ENCODE measurements at places on chromosomes 6 and 20. TPM values are rescaled to one million over a fixed set of nuclear protein-coding genes. Genes with fewer than 3 reads are reported as not detected.
A peak's percentile ranks its signal among the peaks of the same experiment; 100 is the strongest.

GRCh38 chr20:57493091-57493615 lies 31.8 kb downstream of the CTCFL start:
- DNase-seq: no peak

C6orf132 gene
- total RNA-seq: 64.0 TPM

GRCh38 chr20:44112889-44113617 lies 73.9 kb downstream of the JPH2 start:
- no peak for DNase-seq

- DNase-seq: no peak
Measured at GRCh38 chr20:62675156-62675876, 33.0 kb downstream of the SLCO4A1 start.

- no peak for DNase-seq
Measured at GRCh38 chr6:170130771-170131241, 160.1 kb downstream of the DLL1 start.

GRCh38 chr6:114138577-114139248 lies 167.8 kb upstream of the HDAC2 start:
- no peak for DNase-seq

PRPH2 gene
- total RNA-seq: 0.65 TPM

DNA sequence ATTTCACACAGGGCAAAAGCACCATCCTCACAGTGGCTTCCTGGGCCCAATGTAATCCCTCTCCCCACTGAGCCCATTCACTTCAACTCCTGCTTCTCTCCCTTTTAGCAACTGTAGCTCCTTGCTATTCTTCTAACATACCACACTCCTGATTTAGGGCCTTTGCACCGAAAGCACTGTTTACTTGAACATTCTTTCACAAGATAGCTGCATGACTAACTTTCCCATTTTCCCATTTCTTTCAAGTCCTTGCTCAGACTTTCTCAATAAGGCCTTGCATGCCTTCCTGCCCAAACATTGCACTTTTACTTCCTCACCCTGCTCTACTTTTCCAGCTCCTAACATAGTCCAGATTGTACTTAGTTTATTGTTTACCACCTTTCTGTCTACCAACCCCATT lies 73.0 kb downstream of the SHPRH start:
- DNase-seq: no peak

XKR7 gene
- total RNA-seq: 1.8 TPM

- no peak for DNase-seq
Measured at GRCh38 chr20:19049514-19049913, 162.9 kb upstream of the SLC24A3 start.

- DNase-seq: no peak
Measured at GRCh38 chr6:95589826-95590570, 12.7 kb downstream of the MANEA start.

GJA10 gene
- not detected for total RNA-seq

DNA sequence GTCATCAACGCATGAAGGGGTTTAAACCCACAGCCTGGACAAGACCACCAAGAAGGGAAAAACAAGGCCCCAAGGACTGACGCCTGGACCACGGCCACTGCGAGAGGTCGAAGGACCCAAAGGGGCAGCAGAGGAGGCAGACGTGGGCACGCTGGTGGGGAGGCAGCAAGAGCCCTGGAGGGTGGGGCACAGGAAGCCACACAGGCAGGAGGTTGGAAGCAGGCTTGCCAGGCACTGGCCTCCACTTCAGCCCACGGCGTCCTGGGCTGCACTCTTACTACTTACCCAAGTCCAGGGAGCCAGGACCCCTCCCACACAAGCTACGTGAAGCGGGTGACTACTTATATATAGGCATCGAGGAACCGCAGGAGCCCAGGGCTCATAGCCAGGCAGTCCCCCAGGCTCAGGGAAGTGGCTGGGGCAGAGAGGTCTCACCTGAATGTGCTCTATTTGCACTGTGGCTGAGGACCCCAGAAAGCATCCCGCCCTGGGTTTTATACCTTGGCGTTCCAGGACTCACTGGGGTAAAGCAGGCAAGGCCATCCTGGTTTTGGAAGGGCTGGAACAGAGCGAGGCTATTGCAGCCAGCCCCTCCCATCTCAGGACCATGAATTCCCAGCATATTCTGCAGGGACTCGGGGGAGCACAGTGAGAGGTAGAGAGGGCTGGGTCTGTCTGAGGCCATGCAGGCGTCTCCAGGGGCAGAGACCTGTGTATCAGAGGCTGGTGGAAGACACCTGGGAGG lies 113.8 kb upstream of the AFDN start:
- no peak for DNase-seq

GRCh38 chr6:30769088-30769852 lies 24.9 kb upstream of the IER3 start:
- peak; percentile 49 for DNase-seq

DNA sequence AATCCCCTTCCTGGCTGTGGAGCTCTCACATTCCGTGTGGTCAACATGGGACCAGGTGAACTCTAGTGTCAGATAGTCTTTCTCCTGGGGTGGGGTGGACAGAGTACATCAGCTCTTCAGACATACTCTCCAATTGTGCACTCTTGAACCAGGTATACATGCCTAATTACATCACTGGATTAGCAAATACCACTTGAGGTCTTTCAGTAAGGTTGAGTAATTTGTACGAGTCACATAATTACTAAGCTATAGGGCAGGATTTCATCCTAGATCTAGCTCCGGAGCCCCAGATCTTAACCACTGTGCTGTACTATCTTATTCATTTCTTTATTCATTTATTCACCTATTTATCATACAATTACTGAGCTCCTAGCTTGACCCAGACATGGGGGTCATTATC lies 821.3 kb downstream of the TFAP2A start:
- DNase-seq: no peak

- DNase-seq: no peak
Measured at GRCh38 chr6:148790817-148791216, 44.0 kb downstream of the UST start.

GRCh38 chr20:25066386-25066785 lies 8.4 kb upstream of the ACSS1 start:
- no peak for DNase-seq

- DNase-seq: no peak
Measured at GRCh38 chr20:10349118-10349517, 84.9 kb downstream of the MKKS start.

PLEKHG1 gene
- 2.2 TPM for total RNA-seq

DNA sequence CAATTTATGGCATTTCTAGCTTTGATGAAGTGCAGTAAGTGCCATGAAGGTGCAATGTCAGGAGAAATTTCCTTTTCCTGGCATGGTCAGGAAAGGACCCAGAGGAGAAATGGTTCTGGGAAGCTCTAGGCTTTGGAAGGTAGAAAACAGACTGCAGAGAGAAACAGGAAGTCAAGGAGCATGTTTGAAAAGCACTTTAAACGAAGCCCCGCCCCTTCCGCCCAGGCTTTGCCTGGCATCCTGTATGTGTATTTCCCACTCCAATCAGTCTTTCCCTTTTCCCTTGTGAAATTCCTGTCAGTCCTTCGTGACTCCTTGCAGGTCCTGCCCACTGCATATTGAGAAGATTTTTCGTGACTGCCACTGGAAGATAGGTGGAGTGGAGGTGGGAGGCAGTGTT lies 320.9 kb upstream of the SASH1 start:
- no peak for DNase-seq

TSBP1 gene
- not detected for total RNA-seq

- no peak for DNase-seq
Measured at GRCh38 chr6:156890627-156891314, 113.6 kb downstream of the ARID1B start.

- DNase-seq: no peak
Measured at GRCh38 chr20:51528263-51529027, 14.1 kb downstream of the NFATC2 start.

- DNase-seq: peak; percentile 62
Measured at GRCh38 chr20:21510414-21511384, 3.2 kb downstream of the NKX2-2 start.

- DNase-seq: no peak
Measured at GRCh38 chr6:13099771-13100170, 228.6 kb downstream of the TBC1D7 start.

DNA sequence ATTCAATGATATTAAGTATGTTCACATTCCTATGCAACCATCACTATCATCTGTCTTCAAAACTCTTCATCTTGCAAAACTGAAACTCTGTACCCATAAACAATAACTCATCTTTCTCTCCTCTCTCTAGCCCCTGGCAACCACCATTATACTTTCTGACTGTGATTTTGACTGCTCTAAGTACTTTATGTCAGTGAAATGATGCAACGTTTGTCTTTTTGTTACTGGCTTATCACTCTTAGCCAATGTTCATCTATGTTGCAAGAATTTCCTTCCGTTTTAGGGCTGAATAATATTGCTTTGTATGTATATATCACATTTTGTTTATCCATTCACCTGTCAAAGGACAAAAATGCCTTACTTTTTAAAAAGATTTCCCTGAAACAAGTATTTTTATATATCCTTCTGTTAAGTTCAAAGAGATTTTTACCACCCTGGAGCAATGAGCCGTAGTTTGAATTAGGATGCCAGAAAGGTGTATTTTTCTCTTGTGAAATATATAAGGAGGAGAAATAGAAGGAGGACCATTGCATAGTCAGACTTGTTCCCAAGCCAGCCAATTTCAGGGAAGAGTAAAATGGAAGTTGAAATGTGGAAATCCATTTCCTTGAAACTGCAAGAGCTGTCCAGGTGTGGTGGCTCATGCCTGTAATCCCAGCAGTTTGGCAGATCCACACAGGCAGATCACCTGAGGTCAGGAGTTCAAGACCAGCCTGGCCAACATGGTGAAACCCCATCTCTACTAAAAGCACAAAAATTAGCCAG lies 4.0 kb upstream of the CGAS start:
- DNase-seq: no peak

IMPG1 gene
- not detected for total RNA-seq

DNA sequence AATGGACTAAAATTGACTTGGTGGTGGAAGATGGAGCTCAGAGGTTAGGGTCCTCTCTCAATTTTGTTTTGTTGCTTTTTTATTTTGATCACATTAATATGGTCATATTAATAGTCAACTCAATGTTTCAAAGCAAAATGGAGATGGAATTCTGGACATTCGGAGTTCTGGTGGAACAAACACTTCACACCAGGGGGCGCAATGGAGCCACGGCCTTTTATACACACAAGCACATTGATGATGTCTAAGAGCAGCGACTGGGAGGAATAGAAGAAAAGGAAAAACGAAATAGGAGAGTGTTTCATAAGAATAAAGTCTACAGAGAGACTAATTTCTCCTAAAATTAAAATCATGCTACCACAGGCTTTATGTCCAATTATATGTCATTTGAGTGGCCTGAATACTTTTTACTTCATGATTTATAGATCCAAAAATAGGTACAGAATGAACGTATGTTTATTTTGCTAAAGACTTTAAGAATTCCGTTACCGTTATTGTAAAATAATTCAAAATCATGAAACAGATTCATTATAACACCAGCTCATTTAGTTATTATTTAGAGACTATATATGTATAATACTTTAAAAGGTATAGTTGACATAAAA lies 197.6 kb upstream of the SASH1 start:
- DNase-seq: peak; percentile 31

DNA sequence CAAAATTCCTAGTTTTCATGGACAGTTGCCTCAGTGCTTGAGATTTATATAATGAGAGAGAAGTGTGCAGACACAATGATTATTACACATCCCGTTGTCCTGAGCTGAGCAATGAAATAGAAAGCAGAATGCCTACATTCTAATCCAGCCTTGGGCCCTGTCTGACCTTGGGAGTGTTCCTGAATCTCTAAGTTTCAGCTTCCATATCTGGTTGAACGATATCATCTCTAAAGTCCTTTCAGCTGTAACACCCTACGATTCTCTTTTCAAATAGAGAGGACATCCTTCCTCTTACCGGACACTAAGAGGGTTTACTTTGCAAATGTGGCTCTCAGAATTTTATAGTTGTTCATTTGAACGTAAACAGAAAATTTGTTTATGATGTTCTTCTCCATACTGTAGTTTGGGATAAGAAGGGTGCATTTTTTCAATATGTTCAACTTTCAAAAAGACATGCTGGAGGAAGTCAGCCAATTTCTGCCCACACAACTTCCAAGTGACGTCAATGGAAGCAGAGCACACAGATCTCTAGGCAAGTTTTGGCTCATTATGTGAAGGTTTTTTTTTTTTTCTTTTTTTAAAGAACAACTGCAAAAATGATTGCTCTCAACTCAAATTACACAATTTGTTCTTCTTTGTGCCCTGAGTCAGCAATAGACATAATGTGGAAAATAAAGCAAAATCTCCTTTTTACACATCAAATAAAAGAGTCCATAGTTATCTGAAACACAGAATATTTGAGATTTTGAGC lies 50.4 kb downstream of the PDE7B start:
- no peak for DNase-seq

ALDH5A1 gene
- total RNA-seq: 2.4 TPM

- DNase-seq: no peak
Measured at GRCh38 chr20:19121463-19121862, 91.0 kb upstream of the SLC24A3 start.

DNA sequence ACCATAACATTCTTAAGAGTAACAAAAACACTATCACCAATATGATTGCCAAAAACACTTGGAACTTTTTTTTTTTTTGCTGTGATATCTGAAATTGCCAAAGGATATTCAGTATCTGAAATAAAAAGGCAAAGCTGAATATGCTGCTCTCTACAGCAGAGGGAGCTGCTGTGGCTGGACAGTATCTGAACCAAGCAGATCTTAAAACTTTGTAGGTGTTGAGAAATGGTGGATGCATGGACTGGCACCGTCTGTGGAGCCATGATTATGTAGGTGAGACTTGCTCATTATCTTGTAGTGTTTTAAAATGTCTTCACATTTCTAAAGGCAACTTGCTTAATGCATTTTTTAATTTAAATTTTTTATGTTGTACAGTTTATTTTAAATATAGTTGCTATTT lies 9.2 kb downstream of the PDCD2 start:
- DNase-seq: no peak

GRCh38 chr6:52076791-52077179 lies 10.6 kb downstream of the PKHD1 start:
- DNase-seq: peak; percentile 57

DNA sequence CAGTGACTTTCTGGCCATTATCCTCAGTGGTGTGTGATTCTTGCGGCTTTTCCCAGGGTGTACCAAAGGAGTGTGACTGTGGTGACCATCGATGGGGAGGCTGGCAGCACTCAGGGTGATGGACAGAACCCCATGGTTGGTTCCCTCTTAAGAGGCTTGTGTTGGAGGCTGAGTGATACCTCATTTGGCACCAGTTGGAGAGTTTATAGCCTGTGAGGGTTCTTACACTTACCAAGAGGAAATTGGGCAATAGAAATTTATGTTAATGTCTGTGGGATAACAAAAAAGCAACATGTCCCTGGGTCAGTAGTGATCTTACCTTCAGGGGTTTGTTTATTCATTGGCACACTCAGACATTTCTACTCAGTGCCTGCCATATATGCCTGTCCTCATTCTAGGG lies 37.2 kb downstream of the DAAM2 start:
- no peak for DNase-seq

- peak; percentile 67 for DNase-seq
Measured at GRCh38 chr20:35618263-35619131, 2.9 kb downstream of the SPAG4 start.

SKIC2 gene
- total RNA-seq: 59.7 TPM

GRCh38 chr6:37429352-37429750 lies 3.7 kb upstream of the CMTR1 start:
- no peak for DNase-seq

PRDM13 gene
- total RNA-seq: 0.09 TPM
